Upper lobe of right lung (tissue), 1 donor: ENCODE measurements at places on chromosomes 1 and 21. TPM values are rescaled to one million over a fixed set of nuclear protein-coding genes. Genes with fewer than 3 reads are reported as not detected.

LPAR3 gene
- 3.6 TPM for total RNA-seq

NR0B2 gene
- total RNA-seq: 2.5 TPM

CYP4A22 gene
- not detected for total RNA-seq

GPA33 gene
- 0.90 TPM for total RNA-seq

DCST1 gene
- not detected for total RNA-seq

PCP4L1 gene
- 8.2 TPM for total RNA-seq

EPHA10 gene
- 1.4 TPM for total RNA-seq

BLACAT1 gene
- 0.84 TPM for total RNA-seq

SNAPIN gene
- total RNA-seq: 32.7 TPM

SDC3 gene
- 39.4 TPM for total RNA-seq

CA14 gene
- total RNA-seq: 0.55 TPM

TNFRSF25 gene
- total RNA-seq: 10.0 TPM

FLG2 gene
- total RNA-seq: not detected

C2CD4D gene
- total RNA-seq: 0.29 TPM

DISC1 gene
- 9.5 TPM for total RNA-seq

HEYL gene
- total RNA-seq: 17.7 TPM

HRNR gene
- not detected for total RNA-seq

SLAMF9 gene
- total RNA-seq: not detected

FAM151A gene
- not detected for total RNA-seq

OR2L8 gene
- not detected for total RNA-seq

HSF2BP gene
- total RNA-seq: 0.41 TPM

TMEM61 gene
- 2.3 TPM for total RNA-seq

MTX1 gene
- total RNA-seq: 28.4 TPM

SLC25A34 gene
- total RNA-seq: 3.0 TPM

GNAT2 gene
- total RNA-seq: not detected

NPR1 gene
- 69.4 TPM for total RNA-seq

KCNK1 gene
- total RNA-seq: 7.3 TPM

SLC30A10 gene
- not detected for total RNA-seq

CCDC18 gene
- total RNA-seq: 3.1 TPM

HSPB7 gene
- 10.7 TPM for total RNA-seq

LGR6 gene
- 1.8 TPM for total RNA-seq

SIPA1L2 gene
- total RNA-seq: 38.3 TPM

EXTL1 gene
- total RNA-seq: 0.49 TPM

CD1E gene
- 3.8 TPM for total RNA-seq

VHLL gene
- not detected for total RNA-seq

SLC2A1 gene
- 12.9 TPM for total RNA-seq

PLXNA2 gene
- 98.5 TPM for total RNA-seq

KPRP gene
- not detected for total RNA-seq

FBXO2 gene
- 11.2 TPM for total RNA-seq

LRRN2 gene
- total RNA-seq: 3.2 TPM

IL19 gene
- total RNA-seq: not detected

SPATA45 gene
- total RNA-seq: not detected

CFHR3 gene
- total RNA-seq: 0.23 TPM

FMO4 gene
- 4.3 TPM for total RNA-seq

PTPN14 gene
- 43.7 TPM for total RNA-seq

CD1D gene
- total RNA-seq: 5.3 TPM

CRYBG2 gene
- total RNA-seq: 6.9 TPM

OVAAL gene
- not detected for total RNA-seq

IL20 gene
- not detected for total RNA-seq

LEMD1 gene
- 2.1 TPM for total RNA-seq

USH2A gene
- not detected for total RNA-seq

FAM78B gene
- total RNA-seq: 1.2 TPM

C1orf94 gene
- not detected for total RNA-seq

SFN gene
- total RNA-seq: 83.8 TPM

KIF2C gene
- total RNA-seq: 0.93 TPM

OLFML2B gene
- 17.5 TPM for total RNA-seq

IFT25 gene
- total RNA-seq: 16.8 TPM

PPIE gene
- total RNA-seq: 36.5 TPM
